Esophagus mucosa (tissue), 1 donor: ENCODE measurements at places on chromosomes 2 and 18.
A peak's percentile ranks its signal among the peaks of the same experiment; 100 is the strongest.

DNA sequence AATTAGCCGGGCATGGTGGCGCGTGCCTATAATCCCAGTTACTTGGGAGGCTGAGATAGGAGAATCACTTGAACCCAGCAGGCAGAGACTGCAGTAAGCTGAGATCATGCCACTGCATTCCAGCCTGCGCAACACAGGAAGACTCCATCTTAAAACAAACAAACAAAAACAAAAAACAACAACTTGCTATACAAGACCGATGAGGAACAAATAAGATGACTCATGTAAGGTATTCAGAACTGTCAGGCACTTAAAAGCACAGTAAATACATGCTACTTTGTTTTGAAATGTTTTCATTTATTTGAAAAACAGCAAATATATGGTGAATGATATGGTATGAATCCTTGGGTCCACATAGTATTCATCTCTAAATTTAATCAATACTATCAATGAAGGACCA lies 66.7 kb downstream of the TRIP12 start:
- no peak for ATAC-seq

DNA sequence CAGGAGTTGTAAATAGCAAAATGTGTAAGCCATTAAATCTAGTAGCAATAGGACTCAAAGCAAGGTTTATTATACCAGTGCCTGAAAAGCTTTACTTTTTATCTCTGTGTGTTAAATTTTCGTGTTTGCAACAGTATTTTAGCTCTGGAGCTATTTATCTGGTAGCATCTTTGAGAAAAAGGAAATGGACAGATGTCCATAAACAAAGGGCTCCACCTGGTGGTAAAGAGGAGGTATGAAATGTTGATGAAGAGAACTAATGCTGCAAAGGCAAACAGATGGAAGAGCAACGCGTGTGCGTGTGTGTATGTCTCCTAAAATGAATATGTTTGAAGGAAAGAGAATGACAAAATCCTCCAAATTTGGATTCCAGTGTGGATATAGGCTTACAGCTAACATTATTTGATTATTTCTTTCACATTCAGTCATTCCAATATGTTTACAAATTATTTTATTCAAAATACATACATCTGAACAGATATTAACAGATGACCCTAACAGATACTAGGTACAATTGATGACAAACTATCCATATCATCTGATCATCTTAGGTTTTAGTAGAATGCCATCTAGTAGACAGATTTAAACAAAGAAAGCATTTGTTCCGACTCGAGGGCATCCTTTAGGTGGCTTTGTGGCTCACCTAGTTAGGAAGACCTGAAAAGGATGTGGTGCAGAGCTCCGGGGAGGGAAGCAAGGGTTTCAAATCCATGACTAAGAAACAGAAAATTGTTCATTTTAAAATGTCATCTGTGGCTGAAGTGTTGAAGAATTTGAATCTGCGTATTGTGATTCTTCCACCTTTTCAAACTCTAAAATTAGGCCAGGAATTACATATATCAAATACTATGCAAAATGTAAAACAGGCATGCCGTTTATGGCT lies 383.3 kb downstream of the MTX2 start:
- ATAC-seq: no peak

- no peak for ATAC-seq
Measured at GRCh38 chr2:126739141-126739540, 83.2 kb downstream of the GYPC start.

DNA sequence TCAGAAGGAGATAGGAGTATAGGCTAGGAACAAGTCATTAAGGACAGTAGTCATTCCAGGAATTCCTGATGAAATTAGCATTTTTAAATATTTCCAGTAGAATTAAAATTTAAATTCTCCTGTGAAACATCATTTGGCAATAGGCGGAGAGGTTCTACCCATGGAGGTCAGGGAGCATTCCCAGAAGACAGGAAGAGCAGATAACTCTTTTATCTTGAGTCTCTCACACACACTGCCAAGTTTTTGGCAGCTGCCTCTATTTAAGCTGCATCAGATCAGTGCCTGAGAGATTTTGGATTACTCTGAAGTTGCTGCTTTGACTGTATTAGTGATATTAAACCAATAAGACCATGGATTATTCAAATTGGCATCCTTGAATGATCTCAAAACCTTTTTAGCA lies 714.7 kb downstream of the EPHA4 start:
- ATAC-seq: no peak

DNA sequence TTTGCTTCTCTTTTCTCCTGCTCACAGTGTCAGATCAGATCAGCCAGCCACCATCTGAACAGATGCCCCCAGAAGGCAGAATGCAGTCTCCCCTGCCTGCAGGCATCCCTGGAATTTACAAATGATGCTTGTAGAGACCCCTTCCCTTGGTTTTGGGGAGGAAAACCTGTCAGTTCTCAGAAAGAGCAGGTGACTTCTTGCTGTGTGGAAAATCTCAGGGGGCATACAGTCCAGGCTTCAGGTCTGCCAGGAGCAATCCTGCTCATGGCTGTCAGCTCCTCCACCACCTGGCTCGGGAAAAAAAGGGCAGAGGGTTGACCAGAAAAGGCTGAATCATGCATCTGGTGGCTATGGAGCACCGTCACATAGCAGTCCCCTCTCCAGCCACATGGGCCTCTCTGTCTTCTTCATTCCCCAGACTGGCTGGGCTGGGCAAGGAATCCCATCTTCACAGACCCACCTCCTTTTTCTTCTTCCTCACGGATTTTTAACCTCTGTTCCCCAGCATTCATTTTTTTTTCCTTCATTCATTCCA lies 107.0 kb downstream of the KCNF1 start:
- no peak for ATAC-seq

- peak; percentile 43 for ATAC-seq
Measured at GRCh38 chr2:60104514-60105505, 448.6 kb downstream of the BCL11A start.

DNA sequence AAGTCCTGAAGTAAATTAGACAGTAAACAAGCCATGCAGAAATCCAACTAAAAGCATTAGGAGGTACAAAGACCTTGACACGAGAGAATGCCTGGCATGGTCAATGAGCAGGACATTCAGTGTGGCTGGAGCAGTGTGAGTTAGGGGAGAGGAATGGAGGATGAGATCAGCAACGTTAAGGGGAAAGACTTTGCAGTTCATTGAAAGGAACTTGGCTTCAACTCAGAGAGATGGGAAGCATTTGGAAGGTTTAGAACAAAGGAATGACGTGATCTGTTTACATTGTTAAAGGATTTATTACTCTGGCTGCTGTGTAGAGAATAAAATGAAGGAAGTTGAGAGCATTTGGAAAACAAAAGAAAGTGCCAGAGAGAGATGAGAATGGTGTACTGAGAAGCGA lies 621.3 kb downstream of the XIRP2 start:
- no peak for ATAC-seq

DNA sequence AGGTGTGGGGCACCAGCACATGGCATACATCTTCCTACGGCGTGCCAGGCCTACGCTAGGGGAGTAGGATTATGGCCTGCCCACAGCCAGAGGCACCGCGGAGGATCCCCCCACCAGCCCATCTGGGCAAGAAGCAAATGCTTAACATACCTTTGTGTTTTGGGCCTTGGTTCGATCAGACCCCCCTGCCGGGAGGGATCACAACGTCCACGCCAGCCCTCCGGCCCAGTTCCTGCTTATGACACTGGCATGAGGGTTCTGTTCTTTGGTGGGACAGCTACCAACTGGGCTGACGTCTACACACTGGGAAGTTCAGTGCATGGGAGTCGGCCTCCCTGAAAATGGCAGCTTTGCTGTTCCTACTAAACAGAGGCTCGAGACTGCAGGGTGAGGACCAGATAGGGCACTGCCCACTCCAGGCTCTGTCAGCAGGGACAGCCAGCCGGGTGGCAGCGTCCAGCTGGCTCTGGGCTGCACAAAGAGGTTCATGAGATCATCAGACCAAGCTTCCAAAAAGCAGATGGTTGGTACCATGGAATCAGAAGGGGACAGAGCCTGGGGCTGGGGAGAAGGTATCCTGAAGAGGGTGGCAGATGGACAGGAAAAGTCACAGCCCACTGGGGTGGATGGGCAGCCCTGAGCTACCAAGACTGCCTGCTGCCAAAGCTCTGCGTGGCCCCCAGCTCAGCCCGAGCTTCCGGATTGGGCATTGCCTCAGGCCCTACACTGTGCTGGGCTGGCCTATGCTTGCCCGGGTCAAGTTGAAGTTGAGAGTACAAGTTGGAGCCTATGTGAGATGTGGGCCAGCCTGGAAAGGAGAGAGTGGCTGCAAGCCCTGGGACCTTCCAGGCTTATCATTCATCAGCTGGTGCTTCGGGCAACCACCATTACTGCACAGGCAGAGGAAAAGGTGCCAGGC lies 61.7 kb upstream of the TEX51 start:
- no peak for ATAC-seq

DNA sequence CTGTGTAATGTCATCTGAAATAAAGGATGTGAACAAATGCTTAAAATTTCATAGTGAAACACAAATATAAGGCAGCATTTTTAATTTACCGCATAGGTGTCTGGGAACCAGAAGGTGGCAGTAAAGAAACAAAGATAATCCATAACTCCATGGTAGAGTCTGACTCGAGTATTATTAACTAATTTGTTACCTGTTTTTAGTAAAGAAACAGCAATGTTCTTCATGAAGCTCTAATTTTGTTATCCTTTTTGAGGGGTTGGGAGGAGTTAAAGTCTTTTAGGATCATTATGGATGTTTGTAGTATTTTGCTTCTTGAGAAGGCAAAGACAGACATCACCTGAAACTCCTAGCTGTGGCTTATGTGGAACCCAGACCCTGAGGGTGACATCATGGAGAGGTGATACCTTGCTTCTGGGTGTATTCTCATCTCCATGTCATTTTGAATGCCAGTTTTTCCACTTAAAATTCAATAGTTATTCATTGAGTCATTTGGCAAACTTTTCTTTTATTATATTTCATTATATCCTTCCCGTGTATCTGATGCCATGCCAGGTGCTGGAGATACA lies 286.2 kb upstream of the EPAS1 start:
- ATAC-seq: peak; percentile 49

GRCh38 chr2:118222273-118222594 lies 134.0 kb downstream of the INSIG2 start:
- ATAC-seq: no peak

DNA sequence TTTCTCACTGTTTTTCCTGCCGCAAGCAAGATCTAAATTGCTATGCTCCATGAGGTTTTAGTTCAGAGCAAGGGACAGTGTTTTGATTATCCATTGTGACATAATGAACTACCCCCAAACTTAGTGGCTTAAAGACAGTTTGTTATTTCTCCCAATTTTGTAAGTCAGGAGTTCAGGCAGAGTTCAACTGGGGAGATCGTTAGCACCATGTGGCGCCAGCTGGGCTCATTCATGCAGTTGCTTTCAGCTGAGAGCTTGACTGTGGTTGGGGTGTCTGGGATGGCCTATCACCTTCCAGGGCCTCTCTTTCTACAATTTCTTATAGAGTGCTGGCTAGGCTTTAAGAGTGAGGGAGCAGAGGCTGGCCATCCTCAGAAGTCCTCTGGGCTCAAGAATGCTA lies 382.9 kb upstream of the CELF4 start:
- ATAC-seq: no peak

DNA sequence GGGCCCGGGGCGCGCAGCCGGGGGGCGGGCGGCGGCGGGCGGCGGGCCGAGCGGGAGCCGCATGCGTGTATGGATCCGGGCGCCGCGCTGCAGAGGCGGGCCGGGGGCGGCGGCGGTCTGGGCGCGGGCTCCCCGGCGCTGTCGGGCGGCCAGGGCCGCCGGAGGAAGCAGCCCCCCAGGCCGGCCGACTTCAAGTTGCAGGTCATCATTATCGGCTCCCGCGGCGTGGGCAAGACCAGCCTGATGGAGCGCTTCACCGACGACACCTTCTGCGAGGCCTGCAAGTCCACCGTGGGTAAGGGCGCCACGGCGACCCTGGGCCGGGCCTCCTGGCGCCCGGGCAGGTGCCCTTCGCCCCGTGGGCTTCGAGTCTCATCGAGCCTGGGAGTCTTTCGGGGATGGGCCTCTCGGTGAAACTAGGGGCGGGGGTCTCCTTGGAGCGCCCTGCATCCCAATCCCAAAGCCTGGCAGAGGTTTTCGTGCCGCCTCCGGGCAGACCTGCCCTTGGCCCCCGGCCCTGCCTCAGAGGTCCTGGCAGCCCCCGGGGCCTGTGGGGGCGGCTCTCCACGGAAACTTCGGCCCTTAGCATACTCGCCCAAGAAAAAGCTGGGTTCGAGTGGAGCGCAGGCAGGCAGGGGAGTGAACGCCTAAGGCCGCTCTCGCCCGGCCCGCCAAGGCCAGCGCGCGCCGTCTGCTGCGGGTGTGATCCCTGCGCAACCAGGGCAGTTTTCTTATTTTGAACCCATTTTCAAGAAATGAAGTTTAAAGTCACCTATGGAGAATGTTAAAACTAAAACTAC lies 622 bp downstream of the RAB12 start:
- no peak for ATAC-seq

GRCh38 chr2:41828052-41828643 lies 219.7 kb upstream of the PKDCC start:
- ATAC-seq: no peak

- ATAC-seq: no peak
Measured at GRCh38 chr2:59182249-59182648, 941.1 kb upstream of the FANCL start.

GRCh38 chr2:147829106-147829505 lies 15.7 kb upstream of the ACVR2A start:
- ATAC-seq: no peak

GRCh38 chr2:106107509-106108131 lies 86.5 kb downstream of the UXS1 start:
- ATAC-seq: no peak

- ATAC-seq: peak; percentile 63
Measured at GRCh38 chr2:29238497-29238896, 123.3 kb downstream of the CLIP4 start.

GRCh38 chr18:70666936-70667335 lies 378.1 kb downstream of the SOCS6 start:
- ATAC-seq: no peak

- ATAC-seq: no peak
Measured at GRCh38 chr18:77074431-77074830, 58.2 kb downstream of the MBP start.

DNA sequence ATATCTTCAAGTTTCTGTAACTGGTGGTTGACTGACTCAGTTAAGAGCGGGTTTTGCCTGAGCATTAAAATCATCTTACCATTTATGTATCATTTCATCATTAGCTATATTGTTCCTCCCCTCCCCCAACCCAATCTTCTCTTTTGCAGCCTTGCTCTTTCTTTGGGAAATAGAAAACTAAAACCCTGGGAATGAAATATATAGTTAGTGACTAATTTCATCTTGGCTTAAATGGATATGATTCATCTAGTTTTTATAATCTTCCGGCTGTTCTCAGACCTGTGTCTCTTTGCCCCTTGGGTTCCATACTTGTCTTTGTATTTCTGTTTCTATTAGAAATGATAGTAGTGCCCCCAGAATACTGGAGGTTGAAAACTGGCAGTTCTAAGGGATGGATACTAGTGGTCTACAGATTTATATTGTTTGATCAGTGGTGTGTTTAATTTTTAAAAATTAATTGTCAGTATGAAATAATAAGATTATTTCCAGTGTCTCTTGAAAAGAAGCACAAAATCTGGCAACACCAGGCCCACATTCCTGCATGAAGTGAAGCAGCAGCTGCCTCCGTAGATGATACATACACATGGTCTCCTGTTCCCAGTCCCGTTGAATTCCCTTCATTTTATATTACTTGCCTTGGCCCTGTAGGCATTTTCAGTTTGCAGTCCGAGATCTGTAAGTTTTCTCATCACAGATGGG lies 44.5 kb downstream of the PHLPP1 start:
- ATAC-seq: peak; percentile 35
